ENCODE measurements at places on chromosomes 2 and 18.

GRCh38 chr2:23449831-23450331 lies 64.9 kb downstream of the KLHL29 start:
- no peak for DNase-seq

DNA sequence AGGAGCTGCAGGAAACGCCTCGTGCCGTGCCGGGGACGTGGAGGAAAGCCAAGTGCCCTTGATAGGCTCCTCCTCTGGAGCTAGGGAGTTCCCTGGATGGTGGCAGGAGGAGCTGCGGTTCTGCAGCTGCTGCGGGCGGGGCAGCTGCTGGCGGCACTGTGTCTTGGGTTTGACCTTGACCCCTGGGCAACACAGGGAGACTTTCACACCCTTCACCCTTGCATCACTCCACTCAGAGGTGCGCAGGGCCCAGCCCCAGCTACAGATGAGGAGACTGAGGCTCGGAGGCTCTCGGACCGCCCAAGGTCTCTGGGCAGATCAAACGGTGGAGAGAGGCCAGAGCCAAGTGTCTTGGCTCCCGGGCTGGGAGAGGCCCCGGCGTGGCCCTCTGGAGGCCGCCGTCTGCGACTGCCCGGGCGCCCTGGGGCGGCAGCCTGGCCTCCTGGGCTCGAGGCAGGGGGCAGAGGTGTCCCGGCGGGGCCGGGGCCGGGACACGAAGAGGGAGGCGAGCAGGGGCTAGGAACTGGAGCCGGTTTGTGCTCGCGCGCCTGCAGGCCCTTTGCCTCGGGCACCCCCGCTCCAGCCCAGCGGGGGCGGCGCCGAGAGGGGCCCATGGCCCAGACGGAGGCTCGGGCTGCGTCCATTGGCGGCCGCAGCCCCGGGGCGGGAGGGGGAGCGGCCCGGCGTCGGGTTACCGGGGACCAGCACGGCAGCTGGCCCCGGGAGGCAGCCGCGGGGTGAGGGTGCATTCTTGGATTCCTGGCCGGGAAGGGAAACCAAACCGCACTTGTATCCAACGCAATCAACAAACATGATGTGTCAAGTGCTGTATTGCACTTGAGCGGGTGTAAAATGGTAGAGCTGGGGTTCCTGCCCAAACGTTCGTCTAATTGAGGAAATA lies 129.6 kb upstream of the SLC1A4 start:
- peak; percentile 69 for DNase-seq

GRCh38 chr18:42067518-42067917 lies 112.5 kb downstream of the PIK3C3 start:
- no peak for DNase-seq

DNA sequence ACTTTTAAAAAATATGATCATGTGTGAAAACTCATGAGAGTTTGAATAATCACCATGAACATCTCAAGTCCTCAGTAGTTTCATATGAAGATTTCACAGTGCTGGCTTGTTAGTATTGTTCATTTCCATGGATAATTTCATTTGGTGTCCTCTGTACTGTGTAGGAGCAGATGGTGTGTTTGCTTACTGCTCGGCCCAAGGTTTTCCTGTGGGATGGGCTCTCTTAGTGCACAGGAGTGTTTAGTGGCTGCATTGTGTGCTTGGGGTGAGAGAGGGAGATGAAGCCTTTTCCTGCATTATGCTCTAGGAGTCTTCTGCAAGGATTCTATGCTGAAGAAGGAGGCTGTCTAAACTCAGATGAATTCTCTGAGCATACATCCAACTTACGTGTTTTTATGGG lies 270.6 kb downstream of the SOCS6 start:
- no peak for DNase-seq

DNA sequence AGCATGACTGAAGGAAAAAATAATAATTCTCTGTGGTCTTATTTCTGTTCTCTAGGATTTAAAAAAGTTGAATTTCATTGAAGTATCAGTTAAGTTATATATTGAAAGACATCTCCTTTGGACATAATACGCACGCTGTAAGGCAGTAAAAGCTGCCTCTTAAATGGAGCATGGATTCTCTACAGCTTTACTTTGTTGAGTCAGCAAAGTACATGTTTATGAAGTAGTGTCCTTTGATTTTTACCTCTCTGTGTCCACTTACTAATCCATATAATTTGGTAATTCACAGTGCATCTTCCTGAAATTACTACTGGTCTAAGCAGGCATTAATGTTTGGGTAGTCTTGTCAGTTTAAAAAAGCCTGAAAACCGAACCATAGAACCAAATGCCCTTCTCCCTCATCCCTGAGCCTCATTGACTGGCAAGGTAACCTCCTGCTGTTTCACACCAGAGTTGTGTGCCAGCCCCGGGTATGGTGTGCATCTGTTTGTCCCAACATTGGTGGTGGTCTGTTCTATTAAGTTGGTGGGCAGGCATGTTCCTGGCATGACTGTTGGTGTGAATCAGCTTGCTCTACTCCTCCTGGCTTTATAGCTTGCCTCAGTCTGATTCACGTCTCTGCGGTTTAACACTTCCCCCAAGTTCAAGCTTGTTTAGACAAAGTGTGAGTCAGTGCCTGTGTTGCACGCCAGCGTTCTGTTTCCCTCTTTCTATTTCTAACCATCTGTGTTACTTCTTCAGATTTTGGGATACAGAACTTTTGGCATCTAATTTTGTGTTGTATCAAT lies 71.0 kb upstream of the ITM2C start:
- DNase-seq: no peak

DNA sequence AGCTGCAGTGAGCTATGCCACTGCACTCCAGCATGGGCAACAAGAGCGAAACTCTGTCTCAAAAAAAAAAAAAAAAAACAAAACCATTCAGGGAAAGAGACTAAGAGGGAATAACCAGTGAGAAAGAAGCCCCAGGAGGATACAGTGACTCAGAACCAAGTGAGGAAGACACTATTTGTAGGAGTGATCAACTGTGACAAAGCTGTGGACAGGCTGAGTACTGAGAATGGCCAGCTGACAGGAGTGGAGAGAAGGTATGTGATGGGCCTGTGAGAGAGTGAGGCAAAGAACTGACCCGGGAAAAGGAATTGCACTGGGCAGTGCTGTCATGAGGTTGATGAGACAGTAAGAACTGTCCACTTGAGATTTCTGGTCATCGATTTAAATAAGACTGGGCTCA lies 6.7 kb upstream of the LCT start:
- no peak for DNase-seq

DNA sequence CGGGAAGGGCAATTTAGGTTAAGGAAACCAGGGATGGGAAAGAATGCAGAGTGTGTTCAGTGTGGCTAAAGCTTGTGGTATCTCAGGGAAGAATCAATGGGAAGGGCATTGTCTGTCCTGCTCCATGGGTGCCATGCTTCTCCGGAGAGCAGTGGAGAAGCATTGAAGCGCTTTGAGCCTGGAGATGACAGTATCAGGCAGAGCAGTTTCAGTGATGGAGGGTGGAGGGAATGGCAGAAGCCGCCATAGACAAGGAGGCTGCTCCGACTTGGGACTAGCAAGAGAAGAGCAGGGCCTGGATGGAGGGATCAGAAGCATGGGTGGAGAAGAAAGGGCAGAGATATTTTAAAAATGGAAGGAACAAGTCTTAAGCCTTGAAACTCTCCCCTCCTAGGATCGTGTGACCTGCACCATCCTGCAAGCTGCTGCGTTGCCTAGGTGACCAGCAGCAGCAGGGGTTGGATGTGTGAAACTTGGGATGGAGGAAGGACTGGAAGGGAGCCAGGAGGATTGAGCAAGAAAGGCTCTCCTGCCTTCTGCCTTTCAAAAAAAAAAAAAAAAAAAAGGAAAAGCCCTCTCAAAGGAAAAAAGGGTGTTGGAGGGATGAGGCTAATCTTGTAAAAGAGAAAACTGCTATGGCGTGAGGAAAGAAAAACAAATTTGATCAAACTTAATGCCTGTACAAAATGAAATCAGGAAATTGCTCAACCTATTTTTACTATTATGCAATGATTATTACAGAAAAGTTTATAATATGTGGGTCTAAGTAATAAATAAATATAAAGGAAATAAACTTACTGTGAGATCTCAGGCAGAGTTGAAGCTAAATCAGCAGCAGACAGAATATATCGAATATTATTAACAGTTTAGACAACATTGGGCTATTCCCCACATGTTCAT lies 493.8 kb upstream of the NRP2 start:
- DNase-seq: peak; percentile 49

- no peak for DNase-seq
These were observed 113.1 kb downstream of the SMAD7 start for GRCh38 chr18:48837676-48838075.

DNA sequence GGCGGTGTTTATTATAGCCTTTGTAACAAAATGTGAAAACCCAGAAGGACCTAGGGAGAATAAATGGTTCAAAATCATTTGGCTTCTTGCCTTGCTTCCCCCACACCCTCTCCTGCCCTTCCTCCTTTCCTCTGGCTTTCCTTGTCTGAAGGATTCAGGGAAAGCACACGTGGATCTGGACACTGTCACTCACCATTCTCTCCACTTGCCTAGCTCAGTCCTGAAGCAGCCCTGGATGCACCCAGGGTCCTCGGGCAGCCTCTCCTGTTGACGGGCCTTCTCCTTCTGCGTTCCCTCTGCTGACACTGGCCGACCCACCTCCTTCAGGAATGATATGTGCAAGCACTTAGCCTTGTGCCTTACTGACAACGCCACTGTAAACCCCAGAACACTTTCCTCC lies 68.4 kb downstream of the FAM210A start:
- no peak for DNase-seq

DNA sequence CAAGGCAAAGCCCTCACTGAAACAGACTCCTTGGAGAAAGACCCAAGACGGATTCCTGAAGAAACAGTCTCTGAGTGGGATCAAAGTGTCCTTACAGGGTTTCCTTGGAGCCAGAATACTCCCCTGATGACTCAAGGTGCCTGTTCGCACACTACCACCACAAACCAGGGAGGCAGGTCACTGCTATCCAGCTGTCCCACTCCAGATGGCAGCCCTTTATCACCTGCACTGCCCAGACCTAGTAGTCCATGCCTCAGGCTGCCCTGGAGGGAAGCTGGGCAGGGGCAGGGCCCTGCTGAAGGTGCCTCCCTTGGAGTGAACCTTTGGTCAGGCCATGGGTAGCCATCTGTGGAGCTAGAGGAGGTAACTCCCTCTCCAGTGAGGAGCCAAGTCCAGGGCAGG lies 34.1 kb downstream of the TRABD2A start:
- DNase-seq: peak; percentile 3

GRCh38 chr18:37314534-37314933 lies 251.1 kb downstream of the CELF4 start:
- DNase-seq: no peak

- peak; percentile 32 for DNase-seq
These were observed 86.8 kb downstream of the RBMS1 start for GRCh38 chr2:160406591-160407392.

- no peak for DNase-seq
These were observed 213.8 kb downstream of the BCL2 start for GRCh38 chr18:63105636-63106316.

GRCh38 chr2:286774-287392 lies 1.0 kb downstream of the ALKAL2 start:
- no peak for DNase-seq

- DNase-seq: no peak
These were observed 368.7 kb downstream of the CDH19 start for GRCh38 chr18:66235206-66235605.

- DNase-seq: no peak
These were observed 154.7 kb downstream of the MAP2 start for GRCh38 chr2:209578394-209579001.

- DNase-seq: no peak
These were observed 7.7 kb upstream of the SP140L start for GRCh38 chr2:230319211-230319862.

DNA sequence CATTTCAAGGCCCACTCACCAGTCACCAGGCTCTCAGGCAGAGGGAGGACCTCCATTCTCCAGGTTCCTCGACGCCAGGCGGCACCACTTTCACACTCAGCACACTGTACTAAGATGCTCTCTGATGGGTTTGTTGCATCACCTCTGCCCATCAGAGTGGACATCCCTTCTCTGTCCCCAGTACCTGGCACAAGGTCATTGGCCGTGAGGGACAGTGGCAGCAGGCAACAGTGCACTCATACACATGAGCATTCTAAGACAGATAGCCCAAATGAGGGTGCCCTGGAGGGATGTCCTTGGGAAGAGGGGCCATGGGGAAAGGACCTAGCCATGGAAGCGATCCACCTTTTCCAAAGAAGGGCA lies 3.0 kb upstream of the ADRA2B start:
- DNase-seq: no peak

GRCh38 chr2:98634406-98635092 lies 26.2 kb downstream of the UNC50 start:
- DNase-seq: no peak

DNA sequence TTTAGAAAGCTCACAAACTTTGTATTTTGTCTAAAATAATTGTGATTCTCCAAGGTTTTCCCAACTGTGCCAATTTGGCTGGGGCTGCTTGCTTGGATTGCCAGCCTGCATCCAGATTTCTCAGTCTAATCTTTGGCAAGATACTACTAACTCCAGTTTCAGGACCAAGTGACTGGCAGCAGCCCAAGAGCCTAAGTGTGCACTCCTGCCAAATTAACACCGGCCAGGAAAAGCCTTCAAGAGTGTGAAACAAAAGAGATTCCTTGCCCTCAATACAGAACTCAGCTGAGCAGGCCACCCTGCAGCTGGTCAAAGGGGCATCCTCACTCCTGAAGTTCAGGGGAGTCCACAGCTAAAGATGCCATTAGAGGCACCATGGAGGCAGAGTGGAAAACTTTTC lies 589.0 kb upstream of the ACVR2A start:
- DNase-seq: no peak

- no peak for DNase-seq
These were observed 169.5 kb downstream of the SLC8A1 start for GRCh38 chr2:40282428-40282827.

All from DMS 273 treated with DMSO at 0.1 percent for 48 hours (cell line).